ENCODE measurements at places on chromosomes 13 and 19. TPM values are rescaled to one million over a fixed set of nuclear protein-coding genes. Genes with fewer than 3 reads are reported as not detected.

The ZFP82 gene
- 5.3 TPM for total RNA-seq

The LYPD3 gene
- 4.1 TPM for total RNA-seq

The LILRA5 gene
- not detected for total RNA-seq

The EPSTI1 gene
- total RNA-seq: 19.3 TPM

The FSTL3 gene
- 5.6 TPM for total RNA-seq

The ZNF284 gene
- total RNA-seq: 1.3 TPM

The CYP2F1 gene
- total RNA-seq: not detected

The FGF14 gene
- total RNA-seq: not detected

The SYNGR4 gene
- total RNA-seq: 0.61 TPM

The DIRAS1 gene
- total RNA-seq: not detected

The PCDH9 gene
- total RNA-seq: 0.27 TPM

The GPR12 gene
- total RNA-seq: not detected

The INSL3 gene
- total RNA-seq: 8.7 TPM

The COL4A2 gene
- 0.10 TPM for total RNA-seq

The THSD8 gene
- total RNA-seq: 28.0 TPM

The LRRC8E gene
- not detected for total RNA-seq

The UBA52 gene
- 1,472 TPM for total RNA-seq

The IGSF23 gene
- total RNA-seq: not detected

The LILRA1 gene
- not detected for total RNA-seq

The CYP2A7 gene
- total RNA-seq: not detected

The GJB6 gene
- total RNA-seq: 0.99 TPM

The NFKBIB gene
- 98.1 TPM for total RNA-seq

The ONECUT3 gene
- total RNA-seq: not detected

The NEK5 gene
- not detected for total RNA-seq

The CD70 gene
- 55.4 TPM for total RNA-seq

The RFPL4AL1 gene
- total RNA-seq: not detected

The CEACAM1 gene
- 9.6 TPM for total RNA-seq

The HCST gene
- total RNA-seq: 62.2 TPM

The IFNL1 gene
- total RNA-seq: 0.23 TPM

The SMIM44 gene
- not detected for total RNA-seq

The GIPC3 gene
- total RNA-seq: 0.31 TPM

The MAST1 gene
- 1.4 TPM for total RNA-seq

The CCDC70 gene
- total RNA-seq: not detected

The POSTN gene
- not detected for total RNA-seq

The C19orf33 gene
- total RNA-seq: not detected

The PRODH2 gene
- not detected for total RNA-seq

The NANOS2 gene
- not detected for total RNA-seq

The CCL25 gene
- total RNA-seq: not detected

The GARIN5A gene
- total RNA-seq: 0.39 TPM

The VSTM2B gene
- not detected for total RNA-seq
